LHCN-M2 (cell line): ENCODE measurements at places on chromosomes 11 and 22. TPM values are rescaled to one million over a fixed set of nuclear protein-coding genes. Genes with fewer than 3 reads are reported as not detected.

The NPTXR gene
- 0.06 and 0.23 TPM in 2 replicates for total RNA-seq

The ALDH3B1 gene
- 59.0 and 60.2 TPM in 2 replicates for total RNA-seq

The ANKK1 gene
- total RNA-seq: not detected in 2 replicates

DNA sequence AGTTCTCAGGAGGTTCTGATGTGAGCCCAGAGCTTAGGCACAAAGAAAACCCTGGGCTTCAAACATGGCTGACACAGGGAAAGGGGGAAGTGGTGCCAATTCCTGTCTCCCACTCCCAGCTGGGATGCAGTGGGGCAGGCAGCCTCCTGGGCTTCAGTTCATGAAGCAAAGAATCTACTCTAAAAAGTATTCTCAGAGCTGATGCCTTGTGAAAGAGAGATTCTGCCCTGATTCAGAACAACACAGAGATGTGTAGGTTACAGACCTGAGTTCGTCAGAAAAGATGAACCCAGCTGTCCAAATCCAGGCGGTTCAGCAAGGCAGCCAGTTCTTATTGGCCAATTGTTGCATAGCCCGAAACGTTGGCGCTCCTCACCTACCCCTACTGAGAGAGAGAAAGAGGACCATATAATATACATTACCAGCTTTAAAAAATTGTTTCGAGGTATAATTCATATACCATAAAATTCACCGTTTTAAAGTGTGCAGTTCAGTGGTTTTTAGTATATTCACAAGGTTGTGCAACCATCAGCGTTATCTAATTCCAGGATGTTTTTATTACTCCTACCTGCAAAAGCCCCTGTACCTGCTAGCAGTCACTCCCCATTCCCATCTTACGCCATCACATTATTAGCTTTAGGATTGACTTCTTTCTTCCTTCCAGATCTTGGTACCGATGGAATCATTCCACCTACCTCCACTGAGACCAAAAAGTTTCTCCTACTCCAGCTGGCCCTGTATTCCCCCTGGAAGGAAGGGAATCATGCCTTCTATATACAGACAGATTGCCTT lies 7.2 kb upstream of the TLCD5 start:
- DNase-seq: no peak

- DNase-seq: no peak
Measured at GRCh38 chr11:2303627-2304505, 2.1 kb downstream of the TSPAN32 start.

- DNase-seq: no peak
Measured at GRCh38 chr22:32342977-32343376, 14.7 kb upstream of the RFPL3 start.

- peak; percentile 58 for DNase-seq
Measured at GRCh38 chr11:119538753-119539152, 115.8 kb upstream of the THY1 start.

GRCh38 chr22:27581688-27582087 lies 219.9 kb downstream of the MN1 start:
- DNase-seq: peak; percentile 27

- no peak for DNase-seq
Measured at GRCh38 chr11:109911488-109911887, 181.7 kb upstream of the ZC3H12C start.

DNA sequence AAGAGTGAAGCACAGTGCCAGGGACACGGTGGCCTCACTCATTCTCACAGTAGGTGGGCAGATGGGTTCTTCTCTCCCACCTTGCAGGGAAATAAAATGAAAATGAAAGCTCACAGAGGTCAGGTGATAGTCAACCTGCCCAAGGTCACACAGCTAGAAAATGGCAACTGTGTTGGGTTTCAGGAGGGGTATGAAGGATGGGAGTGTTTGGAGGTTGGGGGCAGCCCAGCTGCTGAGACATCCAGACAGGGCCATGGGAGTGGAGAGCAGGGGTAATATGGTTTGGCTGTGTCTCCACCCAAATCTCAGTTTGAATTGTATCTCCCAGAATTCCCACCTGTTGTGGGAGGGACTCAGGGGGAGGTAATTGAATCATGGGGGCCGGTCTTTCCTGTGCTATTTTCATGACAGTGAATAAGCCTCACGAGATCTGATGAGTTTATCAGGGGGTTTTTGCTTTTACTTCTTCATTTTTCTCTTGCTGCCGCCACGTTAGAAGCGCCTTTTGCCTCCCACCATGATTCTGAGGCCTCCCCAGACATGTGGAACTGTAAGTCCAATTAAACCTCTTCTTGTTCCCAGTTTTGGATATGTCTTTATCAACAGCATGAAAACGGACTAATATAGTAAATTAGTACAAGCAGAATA lies 247.0 kb downstream of the TENM4 start:
- no peak for DNase-seq

- no peak for DNase-seq
Measured at GRCh38 chr11:1272531-1272930, 36.9 kb downstream of the TOLLIP start.

- DNase-seq: no peak
Measured at GRCh38 chr11:8789864-8790263, 107.3 kb downstream of the RPL27A start.
